ENCODE measurements at places on chromosomes 1 and 21.

DNA sequence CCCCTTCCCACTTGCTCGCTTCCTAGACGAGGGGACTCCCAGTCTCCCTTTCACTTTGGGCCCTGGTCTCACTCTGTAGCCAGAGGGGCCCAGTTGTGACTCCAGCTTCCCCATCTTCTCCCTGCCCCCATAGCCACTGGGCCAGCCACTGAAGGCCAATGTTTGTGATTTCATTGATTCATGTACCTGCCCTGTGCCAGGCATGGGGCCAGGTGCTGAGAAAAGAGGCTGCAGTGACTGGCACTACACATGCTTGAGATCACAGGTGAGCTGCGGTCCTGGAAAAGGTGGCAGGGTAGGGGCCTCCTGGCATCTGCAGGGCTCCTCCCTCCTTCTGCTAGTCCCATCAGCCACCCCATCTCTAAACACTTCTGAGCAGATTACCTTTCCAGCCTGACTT is 345.3 kb upstream of the VAMP3 start:
- DNase-seq: no peak

- peak; percentile 41 for DNase-seq
Measured at GRCh38 chr1:220748089-220748934, at the start of gene MTARC2. MTARC2 (plus strand) TSS chr1:220748322; CDS start chr1:220748532, 210 bp downstream.

DNA sequence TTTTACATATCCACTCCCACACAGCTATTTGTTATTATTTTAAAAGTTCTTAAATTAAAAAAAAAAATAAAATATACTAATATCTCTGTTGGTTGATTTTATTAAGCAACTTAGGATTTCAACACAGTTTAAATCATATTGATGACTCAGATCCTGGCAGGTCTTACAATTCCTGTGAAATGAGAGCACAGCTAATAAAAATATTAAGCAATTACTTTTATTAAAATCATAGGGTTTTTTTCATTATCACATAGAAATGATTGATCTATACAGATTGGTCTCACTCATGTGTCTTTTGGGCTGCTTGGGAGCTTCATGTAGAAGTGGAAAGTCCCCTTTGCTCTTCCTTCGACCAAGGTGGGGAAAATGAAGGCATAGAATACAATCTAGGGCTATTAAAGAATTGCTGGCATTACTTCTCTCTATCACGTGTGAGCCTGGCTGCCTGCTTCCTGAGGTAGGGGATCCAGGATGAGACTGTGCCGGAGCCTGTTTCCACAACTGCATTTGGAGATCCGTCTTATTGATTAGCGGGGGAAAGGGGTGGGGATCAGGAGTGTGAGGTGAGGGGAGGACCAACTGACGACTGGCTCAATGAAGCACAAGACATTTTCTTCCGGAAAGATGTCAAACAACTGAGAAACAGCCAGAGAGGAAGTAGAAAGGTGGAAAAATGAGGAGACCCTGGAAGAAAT is 858.0 kb downstream of the USP25 start:
- DNase-seq: no peak

GRCh38 chr21:31195334-31196015 is 148.6 kb downstream of the TIAM1 start:
- DNase-seq: no peak

DNA sequence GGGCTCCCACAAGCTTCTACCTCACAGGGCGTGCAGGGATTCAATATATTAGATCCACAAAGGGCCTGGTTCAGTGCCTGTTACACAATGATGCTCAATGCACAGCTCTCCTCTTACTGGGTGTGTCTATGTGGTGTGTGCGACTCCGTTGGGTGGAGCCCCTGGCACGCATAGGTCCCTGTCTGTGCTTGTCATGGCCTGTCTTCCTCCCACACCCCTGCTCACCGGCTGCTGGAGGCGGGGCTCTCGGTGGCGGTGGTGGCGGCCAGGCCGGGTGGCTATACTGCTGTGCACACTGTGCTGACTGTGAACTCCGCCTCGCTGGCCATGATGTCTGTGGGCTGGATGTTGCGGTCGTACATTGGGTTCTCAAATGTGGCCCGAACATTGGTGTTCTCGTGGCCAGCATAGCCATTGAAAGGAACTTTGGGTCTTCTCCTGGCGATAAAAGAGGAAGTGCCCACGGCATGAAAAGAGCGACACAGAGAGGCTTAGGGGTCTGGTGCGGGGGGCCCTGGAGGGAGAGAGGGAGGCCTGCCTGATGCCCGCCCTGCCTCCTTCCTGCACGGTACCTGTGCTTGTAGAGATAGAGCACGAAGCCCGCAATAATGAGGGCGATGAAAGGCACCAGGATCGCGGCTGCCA is 46.9 kb downstream of the ZSCAN20 start:
- no peak for DNase-seq

- DNase-seq: no peak
Measured at GRCh38 chr1:155128755-155129473, 1.2 kb downstream of the EFNA1 start.

- no peak for DNase-seq
Measured at GRCh38 chr21:39033878-39034589, 149.2 kb downstream of the PSMG1 start.

DNA sequence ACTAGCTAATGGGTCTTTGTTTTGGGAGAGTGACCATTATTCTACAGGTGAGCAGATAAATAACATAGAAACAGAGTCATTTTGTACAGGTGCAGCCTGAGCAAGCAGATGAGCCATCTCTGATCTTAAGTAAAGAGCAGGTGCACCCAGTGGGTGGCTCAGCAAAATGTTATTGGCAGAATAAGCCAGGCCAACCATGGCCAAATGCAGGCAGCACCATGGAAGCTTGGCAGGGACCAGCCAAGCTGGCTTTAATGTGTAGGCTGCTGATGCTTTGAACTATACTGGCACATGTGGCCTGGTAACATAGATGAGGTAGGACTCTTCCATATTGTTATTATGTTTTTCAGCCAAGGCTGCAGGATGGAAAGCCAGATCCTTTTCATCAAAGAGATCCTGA is 553.3 kb upstream of the ZRANB2 start:
- no peak for DNase-seq

GRCh38 chr1:156230473-156230837 is 11.5 kb upstream of the BGLAP start:
- no peak for DNase-seq

DNA sequence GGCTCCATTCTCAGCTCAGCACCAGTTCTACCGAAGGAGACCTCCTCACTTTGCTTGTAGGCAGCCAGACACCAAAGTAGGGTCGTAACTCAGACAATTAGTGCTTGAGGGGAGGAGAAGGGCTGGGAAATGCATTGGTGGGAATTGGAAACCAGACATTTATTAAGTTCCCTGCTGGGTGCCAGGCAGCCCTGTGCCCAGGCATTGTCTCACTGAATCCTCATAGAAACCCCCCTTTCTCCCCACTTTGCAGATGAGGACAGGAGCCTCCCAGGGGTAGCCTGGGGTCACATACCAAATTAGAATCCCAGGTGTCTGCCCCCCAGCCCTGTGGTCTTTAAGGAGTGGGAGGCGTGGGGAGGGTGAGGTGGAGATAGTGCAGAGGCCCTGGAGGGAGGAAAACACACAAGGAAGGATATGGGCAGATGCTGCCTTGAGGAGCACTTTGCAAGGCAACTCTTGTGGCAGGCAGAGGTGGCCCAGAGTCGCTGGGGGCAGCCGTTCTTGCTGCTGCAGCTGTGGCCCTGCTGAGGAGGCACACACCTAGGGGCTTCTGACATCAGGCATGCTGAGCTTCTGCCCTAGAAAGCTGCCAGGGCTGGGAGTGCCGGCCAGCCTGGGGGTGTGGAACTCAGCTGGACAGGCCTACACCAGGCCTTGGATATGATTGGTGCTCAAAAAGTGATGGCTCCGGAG is 29.4 kb downstream of the CDK18 start:
- no peak for DNase-seq

DNA sequence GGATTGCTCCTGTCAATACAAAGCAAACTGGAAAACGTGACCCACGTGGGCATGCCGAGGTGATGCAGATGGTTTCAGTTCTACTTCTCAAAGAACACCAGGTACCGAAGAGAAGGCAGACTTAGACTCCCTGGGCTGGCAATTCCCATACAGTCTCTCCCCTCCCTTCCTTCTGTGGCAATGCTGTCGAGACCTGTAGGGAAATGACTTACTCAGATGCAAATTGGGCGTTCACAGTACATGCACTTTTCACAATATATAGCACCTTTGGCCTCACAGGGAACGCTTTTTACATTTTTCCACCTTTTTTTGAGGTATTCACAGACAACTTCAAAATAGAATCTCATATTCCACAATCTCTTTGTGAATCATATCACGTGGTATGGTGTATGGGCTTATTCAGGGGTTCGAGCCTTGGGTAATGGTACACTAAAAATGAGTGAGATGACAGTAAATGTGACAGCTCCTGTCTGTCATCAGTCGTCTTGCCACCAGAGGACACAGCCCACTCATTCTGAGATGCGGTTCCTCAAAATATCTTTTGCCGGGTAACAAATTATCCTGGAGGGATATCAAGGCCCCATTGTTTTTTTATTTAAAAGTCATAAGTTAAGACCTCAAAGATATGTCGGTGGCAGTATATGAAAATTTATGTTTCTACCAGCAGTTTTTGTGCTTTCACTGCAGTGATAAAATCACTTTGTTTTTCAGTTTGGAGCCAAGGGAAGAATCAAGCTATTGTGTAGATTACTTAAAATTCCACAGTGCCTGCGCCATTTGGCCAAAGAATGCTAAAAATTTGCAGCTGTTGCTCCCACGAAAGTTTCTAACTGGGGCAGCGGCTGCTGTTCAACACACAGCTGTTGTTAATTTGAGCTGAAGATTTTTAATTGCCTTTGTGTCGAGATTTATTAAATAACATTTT is 168.4 kb downstream of the ZZZ3 start:
- DNase-seq: no peak

DNA sequence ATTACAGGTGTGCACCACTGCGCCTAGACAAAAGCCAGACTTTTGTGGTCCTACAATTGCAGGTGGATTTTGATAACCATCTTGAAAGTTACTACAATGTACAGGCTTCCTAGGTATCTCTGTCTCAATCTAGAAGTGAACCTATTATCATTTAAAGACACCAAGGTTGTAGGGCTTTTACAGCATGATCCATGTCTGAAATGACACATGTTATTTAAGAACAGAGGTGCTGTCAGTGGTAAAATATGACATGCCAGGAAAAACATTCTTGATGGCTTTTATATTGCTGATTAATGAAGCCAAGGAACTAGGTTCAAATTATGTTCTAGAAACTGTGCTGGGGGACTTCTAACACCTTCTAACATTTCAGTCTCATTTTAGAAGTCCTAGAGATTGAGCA is 253.1 kb downstream of the SDCCAG8 start:
- DNase-seq: no peak

- no peak for DNase-seq
Measured at GRCh38 chr1:196603651-196604050, 4.6 kb downstream of the KCNT2 start.

DNA sequence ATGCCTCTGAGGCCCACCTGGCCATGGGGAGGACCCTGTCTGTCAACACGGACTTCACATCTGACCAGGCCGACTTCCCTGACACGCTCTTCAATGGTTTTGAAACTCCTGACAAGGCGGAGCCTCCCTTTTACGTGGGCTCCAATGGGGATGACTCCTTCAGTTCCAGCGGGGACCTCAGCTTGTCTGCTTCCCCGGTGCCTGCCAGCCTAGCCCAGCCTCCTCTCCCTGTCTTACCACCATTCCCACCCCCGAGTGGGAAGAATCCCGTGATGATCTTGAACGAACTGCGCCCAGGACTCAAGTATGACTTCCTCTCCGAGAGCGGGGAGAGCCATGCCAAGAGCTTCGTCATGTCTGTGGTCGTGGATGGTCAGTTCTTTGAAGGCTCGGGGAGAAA is 101.8 kb downstream of the ADARB1 start:
- no peak for DNase-seq

DNA sequence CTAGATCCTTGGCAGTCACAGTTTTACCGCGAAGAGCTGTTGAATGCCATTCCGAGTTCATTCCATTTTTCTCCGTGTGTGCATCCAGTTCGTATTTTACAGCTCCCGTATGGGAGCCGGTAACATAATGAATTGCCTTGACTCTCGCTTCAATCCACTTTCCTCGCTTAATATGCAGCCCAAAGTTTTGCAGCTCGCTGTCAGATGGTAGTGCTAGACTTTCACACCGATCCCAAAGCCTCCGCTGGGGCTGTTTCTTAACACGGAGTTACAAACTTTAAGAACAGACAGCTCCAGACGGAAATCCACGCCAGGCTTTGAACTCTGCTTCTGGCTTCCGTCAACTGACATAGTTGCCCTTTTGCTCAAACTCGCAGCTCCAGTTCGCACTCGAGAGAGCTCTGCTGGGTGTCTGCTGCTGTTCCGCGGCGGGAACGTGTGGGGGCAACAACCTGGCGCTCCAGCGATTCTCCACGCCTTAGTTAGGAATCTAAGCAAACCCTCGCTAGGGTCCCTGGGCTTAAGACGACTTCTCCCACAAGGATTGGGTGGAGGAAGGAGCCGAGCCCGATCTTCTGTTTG is 3.5 kb upstream of the ARID1A start:
- peak; percentile 92 for DNase-seq

GRCh38 chr1:97826820-97827219 is 94.0 kb downstream of the DPYD start:
- DNase-seq: no peak

DNA sequence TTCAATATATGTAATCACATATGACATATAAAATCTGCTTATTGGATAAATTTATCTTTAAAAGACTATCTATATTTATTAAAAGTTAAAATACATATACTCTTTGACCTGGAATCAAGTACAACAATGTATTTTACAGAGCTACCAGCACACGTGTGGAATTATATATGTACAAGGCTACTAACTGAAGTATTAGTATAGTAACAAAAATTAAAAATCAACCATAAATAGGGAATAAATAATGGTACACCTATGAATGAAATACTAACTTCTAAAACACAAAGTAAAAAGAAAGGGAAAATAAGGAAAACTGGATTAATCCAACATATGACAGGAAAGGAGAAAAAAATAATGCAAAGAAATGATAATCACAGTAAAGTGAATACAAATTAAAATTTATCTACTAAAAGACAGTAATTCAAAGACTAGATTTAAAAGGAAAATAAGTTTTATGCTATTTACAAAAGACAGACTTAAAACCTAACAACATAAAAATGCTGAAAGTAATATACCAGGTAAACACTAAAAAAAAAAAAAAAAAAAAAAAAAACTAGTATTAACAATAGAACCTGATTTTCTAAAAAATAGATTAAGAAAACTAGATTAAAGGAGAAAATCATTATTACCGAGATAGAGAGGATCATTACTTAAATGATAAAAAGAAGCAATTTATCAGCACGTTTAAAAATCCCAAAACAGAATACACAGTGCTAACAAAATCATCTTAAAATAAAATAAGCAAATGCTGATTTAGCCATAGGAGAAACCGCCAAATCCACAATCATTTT is 27.9 kb downstream of the MRPL39 start:
- no peak for DNase-seq

- peak; percentile 35 for DNase-seq
Measured at GRCh38 chr1:238951809-238952208, 434.6 kb upstream of the CHRM3 start.

- DNase-seq: no peak
Measured at GRCh38 chr1:54012008-54012325, 6.0 kb downstream of the LDLRAD1 start.
